GOT3 (cell line): ENCODE measurements at places on chromosomes 5 and 9.

DNA sequence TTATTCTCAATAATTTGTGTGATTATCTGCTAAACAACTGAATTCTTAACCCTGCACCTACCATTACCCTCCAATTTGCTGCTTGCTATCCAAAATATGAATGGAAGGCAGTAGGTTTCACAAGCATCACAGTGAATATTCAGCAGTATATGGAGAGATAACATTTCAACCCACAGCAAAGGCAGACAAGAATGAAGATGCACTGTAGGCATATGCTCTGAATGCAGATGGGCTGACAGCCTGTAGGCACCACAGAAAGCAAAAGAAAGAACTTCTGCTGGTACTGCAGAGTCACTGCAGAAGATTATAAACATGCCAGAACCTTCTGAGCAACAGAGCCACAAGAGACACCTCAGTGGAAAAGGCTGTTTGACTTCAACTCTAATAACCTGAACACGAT is 63.6 kb upstream of the SLC12A2 start:
- DNase-seq = no peak

DNA sequence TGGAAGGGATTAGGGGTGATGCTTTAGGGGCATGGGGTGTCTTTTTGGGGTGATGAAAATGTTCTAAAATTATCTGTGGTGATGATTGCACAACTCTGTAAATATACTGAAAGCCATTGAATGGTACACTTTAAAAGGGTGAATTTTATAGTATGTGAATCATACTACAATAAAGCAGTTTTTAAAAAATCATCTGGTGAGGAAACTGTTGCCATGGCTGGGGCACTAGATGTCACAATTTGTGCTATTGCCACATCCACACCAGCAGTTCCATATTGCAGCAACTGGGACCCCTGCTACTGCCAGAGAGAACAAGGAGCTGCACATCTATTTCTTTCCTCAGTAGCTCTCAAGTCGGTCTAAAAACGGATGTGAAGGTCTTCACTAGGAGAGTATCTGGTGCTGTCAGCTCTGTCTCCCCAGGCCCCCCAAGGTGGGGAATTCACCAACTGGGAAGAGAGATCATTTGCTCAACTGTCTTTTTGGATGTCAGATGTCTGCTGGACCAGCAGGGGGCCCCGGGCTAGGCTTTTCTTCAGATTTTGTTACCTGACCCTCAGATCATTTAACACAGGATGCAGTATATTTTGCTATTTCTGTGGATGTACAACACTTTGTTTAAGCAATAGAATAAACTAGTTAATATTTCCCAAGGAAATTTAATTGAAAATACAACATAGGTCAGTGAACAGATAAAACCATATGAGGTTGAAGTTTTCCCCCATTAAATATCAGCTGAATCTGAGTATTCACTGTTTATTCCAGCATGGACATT is 13.2 kb downstream of the CMYA5 start:
- no peak for DNase-seq

- DNase-seq = no peak
These were observed 50.7 kb upstream of the ELL2 start for GRCh38 chr5:96012399-96012798.

- DNase-seq = no peak
These were observed 13.6 kb upstream of the EQTN start for GRCh38 chr9:27310582-27310981.

DNA sequence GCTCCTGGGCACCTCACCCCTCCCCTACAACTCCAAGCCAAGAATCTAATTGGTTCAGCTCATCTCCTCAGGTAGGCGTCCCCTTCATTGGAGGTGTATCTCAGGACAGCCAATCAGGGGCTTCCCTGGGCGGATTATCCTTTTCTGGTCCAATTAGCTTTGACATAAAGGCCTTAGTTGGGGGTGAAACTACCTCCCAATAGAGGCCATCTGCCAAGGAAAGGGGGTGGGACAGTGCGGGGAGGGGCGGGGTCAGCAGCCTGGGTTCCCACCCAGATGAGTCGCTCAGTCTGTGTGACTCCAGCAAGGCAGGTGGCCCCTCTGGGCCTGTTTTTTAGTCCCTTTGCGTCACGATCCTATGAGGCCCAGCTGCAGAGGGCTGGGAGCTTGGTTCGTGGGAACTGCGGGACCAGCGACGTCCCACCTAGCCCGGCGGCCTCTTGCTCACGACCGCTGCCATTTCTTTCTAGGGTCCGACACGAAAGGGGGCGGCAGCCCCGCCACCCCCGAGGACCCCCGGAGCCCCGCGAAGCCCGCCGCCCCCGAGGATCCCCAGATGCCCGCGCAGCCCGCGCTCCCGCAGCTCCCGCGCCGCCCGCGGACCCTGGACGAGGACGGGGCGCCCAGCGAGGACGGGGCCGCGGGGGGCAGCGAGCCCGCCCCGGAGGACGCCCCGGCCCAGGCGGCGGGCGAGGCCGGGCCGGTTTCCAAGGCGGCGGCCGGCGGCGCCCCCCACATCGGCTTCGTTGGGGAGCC is 8.9 kb downstream of the PRRT1B start:
- no peak for DNase-seq

DNA sequence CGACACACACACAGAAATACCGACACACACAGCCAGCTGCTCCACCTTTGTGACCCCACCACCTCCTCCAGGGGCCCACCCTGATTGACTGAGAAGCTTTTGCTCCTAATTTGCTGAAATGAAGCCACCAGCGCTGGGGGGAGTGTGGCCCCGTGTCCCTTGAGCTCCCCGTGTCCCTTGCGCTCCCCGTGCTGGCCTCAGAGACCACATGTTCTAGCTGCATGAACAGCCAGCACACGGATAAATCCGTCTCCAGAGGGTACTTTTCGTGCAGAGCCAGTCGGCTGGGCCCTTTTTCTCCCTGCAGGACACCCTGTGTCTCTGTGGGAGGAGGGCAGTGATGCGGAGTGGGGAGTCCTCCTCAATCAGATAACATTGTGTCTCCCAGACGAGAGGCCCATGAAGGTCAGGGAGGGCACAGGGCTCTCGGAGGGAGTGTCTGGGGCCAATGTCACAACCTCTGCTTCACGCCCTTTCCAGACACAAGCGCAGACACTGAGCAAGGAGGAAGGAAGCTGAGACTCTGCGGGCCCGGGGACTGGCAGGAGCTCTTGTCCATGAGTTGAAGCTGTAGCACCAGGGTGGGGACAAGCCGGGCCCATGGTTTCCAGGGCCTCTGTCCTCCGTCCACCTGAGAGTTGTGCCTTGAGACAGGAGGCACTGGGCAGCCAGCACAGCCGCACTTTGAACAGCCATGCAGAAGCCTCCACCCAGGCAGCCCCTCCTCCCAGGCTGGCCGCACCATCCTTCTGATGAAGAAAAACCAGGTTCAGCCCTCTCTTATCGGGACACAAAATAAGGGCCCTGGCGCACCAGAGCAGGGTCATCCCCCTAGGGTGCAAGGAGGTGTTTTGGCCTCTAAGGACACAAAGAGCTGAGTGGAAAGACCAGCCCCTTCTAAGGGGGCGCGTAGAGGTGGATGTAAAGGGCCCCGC is 36.4 kb upstream of the SLC6A19 start:
- no peak for DNase-seq

- DNase-seq = no peak
These were observed 24.1 kb downstream of the OR2K2 start for GRCh38 chr9:111305914-111306313.

- DNase-seq = no peak
These were observed 955 bp upstream of the GALNT12 start for GRCh38 chr9:98806394-98807035.
